ENCODE measurements at places on chromosomes 11 and 22. TPM values are rescaled to one million over a fixed set of nuclear protein-coding genes. Genes with fewer than 3 reads are reported as not detected.

GRCh38 chr11:104093426-104094280, 57.2 kb downstream of the DDI1 start:
- H3K4me3 ChIP-seq: no peak overlapping the region
- DNase-seq: no peak
- no peak overlapping the region for H3K27ac ChIP-seq
- H3K27me3 ChIP-seq: no peaks in the 10 kb centered on the region

- no peaks in the 10 kb centered on the region for H3K27me3 ChIP-seq
- no peak overlapping the region for H3K27ac ChIP-seq
- no peak overlapping the region for H3K4me3 ChIP-seq
- H3K4me1 ChIP-seq: no peaks in the 10 kb centered on the region
Observed at GRCh38 chr11:86449993-86450629, 75.4 kb downstream of the CCDC81 start.

DNA sequence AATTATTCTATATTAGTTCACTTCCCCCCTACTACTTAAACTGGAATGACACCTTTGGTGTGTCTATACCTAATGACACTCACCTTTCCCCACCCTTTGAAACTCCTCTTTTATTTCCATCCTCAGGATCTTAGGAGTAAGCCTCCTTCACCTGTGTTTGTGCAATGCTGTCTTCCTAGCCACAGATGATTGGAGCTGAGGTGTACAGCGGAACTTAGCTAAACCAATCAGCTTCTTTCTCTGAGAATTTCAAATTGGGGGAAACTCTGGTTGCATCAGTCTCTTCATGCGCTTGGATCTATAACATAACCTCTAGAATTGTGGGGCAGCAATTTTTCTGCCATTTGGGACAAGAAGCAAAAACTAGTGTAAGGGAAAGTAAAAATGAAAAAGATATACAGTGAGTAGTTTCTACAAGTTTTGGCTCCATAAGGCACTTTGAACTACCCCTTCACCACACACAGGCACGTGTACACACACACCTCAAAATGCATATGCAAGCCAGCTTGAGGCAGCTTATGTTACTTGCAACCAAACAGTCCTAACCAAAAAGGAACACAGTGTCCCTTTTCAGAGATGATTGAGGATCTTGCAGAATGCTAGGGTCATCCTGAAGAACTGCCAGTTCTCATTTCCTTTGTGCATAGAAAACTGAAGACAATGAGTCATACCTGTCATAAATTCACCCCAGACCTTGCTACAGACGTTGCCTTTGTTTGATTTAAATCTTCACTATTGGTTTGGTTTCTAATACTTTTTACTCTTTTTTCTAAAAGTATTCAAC, 36.0 kb upstream of the LDLRAD3 start:
- H3K4me1 ChIP-seq: no peaks in the 10 kb centered on the region
- DNase-seq: no peak
- H3K4me3 ChIP-seq: no peak overlapping the region

GRCh38 chr11:131371791-131372104, 1.3 kb downstream of the NTM start:
- no peak overlapping the region for H3K27ac ChIP-seq
- DNase-seq: no peak
- H3K27me3 ChIP-seq: peaks cover 7% of the 10 kb centered on the region
- no peak overlapping the region for H3K4me3 ChIP-seq
- no peaks in the 10 kb centered on the region for H3K4me1 ChIP-seq

The CACNA1I gene
- 0.63 TPM for total RNA-seq

The TMEM45B gene
- total RNA-seq: 17.7 TPM
